ENCODE measurements at places on chromosomes 13 and 19. TPM values are rescaled to one million over a fixed set of nuclear protein-coding genes. Genes with fewer than 3 reads are reported as not detected.

The PCCA gene
- total RNA-seq: 40.5 TPM

The KIR3DL1 gene
- total RNA-seq: not detected

The ZNF835 gene
- 0.29 TPM for total RNA-seq

The PLK5 gene
- total RNA-seq: under 0.01 TPM

The ZIM2 gene
- not detected for total RNA-seq

The ALOX5AP gene
- total RNA-seq: not detected

The ELL gene
- 18.5 TPM for total RNA-seq

The INAFM1 gene
- 4.4 TPM for total RNA-seq

The DNAJB1 gene
- total RNA-seq: 65.1 TPM

The TINCR gene
- under 0.01 TPM for total RNA-seq

The TMEM238 gene
- 0.29 TPM for total RNA-seq

The C13orf46 gene
- 0.36 TPM for total RNA-seq

The CGB5 gene
- total RNA-seq: not detected

All from osteoblast (primary cell).